ENCODE measurements at places on chromosomes 5 and 9.

GRCh38 chr9:125544988-125545651 lies 161.9 kb downstream of the MAPKAP1 start:
- no peak overlapping the region for H3K4me3 ChIP-seq
- peak overlapping the region; percentile 46 for H3K27ac ChIP-seq

- no peak for DNase-seq
- H3K36me3 ChIP-seq: no peaks in the 10 kb centered on the region
- no peaks in the 10 kb centered on the region for H3K27me3 ChIP-seq
- H3K27ac ChIP-seq: no peak overlapping the region
Measured at GRCh38 chr5:75461679-75462078, 49.8 kb downstream of the CERT1 start.

GRCh38 chr5:58299256-58299655 lies 160.6 kb downstream of the PLK2 start:
- H3K4me1 ChIP-seq: no peaks in the 10 kb centered on the region
- H3K4me3 ChIP-seq: no peak overlapping the region
- H3K27me3 ChIP-seq: no peaks in the 10 kb centered on the region
- H3K27ac ChIP-seq: no peak overlapping the region
- no peaks in the 10 kb centered on the region for H3K36me3 ChIP-seq
- DNase-seq: no peak

DNA sequence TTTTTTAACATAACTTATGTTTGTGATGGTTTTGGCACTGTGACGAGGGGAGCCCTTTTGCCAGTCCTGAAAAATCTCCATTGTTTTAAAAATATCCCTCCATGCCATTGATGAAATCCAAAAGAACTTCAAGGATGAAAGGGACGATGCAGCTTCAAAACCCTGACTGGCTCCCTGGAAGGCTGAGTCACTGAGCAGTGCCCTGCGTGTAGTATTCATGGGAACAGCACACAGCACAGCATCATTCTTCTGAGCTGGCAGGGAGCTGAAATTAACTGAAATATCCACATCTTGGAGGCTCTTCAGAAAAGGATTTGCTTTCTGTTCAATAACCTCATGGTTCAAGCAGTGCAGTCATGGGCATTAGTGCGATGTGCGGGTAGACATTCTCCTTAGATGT lies 29.7 kb downstream of the PDE4D start:
- H3K4me1 ChIP-seq: no peaks in the 10 kb centered on the region
- no peaks in the 10 kb centered on the region for H3K36me3 ChIP-seq
- no peak overlapping the region for H3K4me3 ChIP-seq

- DNase-seq: no peak
- no peak overlapping the region for H3K27ac ChIP-seq
- H3K4me1 ChIP-seq: no peaks in the 10 kb centered on the region
- no peaks in the 10 kb centered on the region for H3K36me3 ChIP-seq
- H3K27me3 ChIP-seq: no peaks in the 10 kb centered on the region
Measured at GRCh38 chr5:132114150-132115121, 40.8 kb downstream of the CSF2 start.

DNA sequence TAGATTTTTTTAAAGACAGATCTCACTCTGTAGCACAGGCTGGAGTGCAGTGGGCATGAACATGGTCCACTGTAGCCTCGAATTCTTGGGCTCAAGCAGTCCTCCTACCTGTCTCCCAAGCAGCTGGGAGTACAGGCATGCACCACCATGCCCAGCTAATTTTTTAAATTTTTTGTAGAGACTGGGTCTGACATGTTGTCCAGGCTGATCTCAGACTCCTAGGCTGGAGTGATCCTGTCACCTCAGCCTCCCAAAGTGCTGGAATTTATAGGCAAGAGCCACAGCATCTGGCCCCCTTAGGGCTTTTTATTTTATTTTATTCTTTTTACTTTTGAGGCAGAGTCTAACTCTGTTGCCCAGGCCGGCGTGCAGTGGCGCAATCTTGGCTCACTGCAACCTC lies 56.4 kb downstream of the NSD1 start:
- H3K4me1 ChIP-seq: no peaks in the 10 kb centered on the region
- DNase-seq: no peak
- no peaks in the 10 kb centered on the region for H3K36me3 ChIP-seq
- no peaks in the 10 kb centered on the region for H3K27me3 ChIP-seq
- H3K4me3 ChIP-seq: no peak overlapping the region
- no peak overlapping the region for H3K27ac ChIP-seq

- H3K4me1 ChIP-seq: no peaks in the 10 kb centered on the region
- H3K27ac ChIP-seq: no peak overlapping the region
- DNase-seq: no peak
- no peak overlapping the region for H3K4me3 ChIP-seq
Measured at GRCh38 chr5:111453295-111453694, 59.0 kb downstream of the STARD4 start.

- H3K4me3 ChIP-seq: no peak overlapping the region
- no peak overlapping the region for H3K27ac ChIP-seq
- no peaks in the 10 kb centered on the region for H3K36me3 ChIP-seq
Measured at GRCh38 chr5:142548739-142549275, 137.1 kb downstream of the FGF1 start.

GRCh38 chr5:105877592-105877991 lies 1793.1 kb downstream of the EFNA5 start:
- H3K4me3 ChIP-seq: no peak overlapping the region
- H3K27me3 ChIP-seq: no peaks in the 10 kb centered on the region
- DNase-seq: no peak
- no peaks in the 10 kb centered on the region for H3K36me3 ChIP-seq
- H3K4me1 ChIP-seq: no peaks in the 10 kb centered on the region
- no peak overlapping the region for H3K27ac ChIP-seq

DNA sequence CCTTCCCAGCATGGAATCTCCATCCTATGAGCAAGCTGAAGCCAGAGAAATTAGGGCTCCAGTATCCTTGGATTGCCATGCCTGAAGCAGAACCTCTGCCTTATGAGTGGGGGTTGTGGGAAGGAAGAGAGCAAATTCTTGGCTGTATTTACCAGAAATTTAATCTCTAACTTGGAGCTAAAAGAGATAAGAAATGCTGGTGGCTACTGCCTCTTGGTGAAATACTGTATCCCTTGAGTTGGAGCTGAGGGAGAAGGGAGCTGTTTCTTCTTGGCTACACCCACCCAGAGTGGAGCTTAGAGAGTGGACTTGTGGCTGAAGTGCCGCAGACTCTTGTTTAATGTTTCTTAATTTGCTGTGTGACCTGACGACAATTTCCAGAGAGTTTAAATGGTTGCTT lies 447.3 kb downstream of the ARHGEF28 start:
- DNase-seq: no peak
- H3K27me3 ChIP-seq: no peaks in the 10 kb centered on the region
